Left ventricle myocardium superior (tissue), 1 donor: ENCODE measurements at places on chromosomes 3 and 15. TPM values are rescaled to one million over a fixed set of nuclear protein-coding genes. Genes with fewer than 3 reads are reported as not detected.

- no peak for DNase-seq
Measured at GRCh38 chr15:42106288-42106687, 11.9 kb upstream of the PLA2G4D start.

- DNase-seq: peak; percentile 49
Measured at GRCh38 chr15:99729920-99730319, 3.3 kb downstream of the LYSMD4 start.

SOX14 gene
- total RNA-seq: not detected

DPP8 gene
- total RNA-seq: 36.5 TPM
